ENCODE measurements at places on chromosomes 13 and 19. TPM values are rescaled to one million over a fixed set of nuclear protein-coding genes. Genes with fewer than 3 reads are reported as not detected.

- no peak for DNase-seq
Measured at GRCh38 chr13:110361365-110361911, 54.4 kb downstream of the COL4A2 start.

DNA sequence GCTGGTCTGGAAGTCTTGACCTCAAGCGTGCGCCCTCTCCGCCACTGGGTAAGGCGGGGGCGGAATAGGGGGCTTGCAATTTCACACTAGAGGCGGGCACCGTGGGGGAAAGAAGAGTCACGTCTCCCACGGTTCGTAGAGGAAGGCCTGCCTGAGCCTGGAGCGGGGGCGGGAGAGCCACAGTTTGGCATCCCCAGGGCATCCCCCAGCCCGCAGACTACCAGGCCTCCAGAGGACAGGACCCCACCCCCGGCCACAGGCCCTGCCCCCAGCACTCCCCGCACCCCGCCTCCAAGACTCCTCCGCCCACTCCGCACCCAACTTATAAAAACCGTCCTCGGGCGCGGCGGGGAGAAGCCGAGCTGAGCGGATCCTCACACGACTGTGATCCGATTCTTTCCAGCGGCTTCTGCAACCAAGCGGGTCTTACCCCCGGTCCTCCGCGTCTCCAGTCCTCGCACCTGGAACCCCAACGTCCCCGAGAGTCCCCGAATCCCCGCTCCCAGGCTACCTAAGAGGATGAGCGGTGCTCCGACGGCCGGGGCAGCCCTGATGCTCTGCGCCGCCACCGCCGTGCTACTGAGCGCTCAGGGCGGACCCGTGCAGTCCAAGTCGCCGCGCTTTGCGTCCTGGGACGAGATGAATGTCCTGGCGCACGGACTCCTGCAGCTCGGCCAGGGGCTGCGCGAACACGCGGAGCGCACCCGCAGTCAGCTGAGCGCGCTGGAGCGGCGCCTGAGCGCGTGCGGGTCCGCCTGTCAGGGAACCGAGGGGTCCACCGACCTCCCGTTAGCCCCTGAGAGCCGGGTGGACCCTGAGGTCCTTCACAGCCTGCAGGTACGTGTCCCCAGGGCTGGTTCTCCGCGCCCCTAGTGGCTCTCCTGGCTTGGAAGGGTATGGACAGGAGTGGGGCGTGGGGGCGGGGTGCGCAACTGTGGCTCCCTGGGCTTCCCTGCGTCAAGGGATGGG lies at the start of gene ANGPTL4:
Gene ANGPTL4, plus strand, starts transcription at position 353 of the 969 bp plus-strand sequence. Its CDS starts 167 bp downstream, at position 520.
- peak; percentile 87 for DNase-seq

GRCh38 chr19:38919837-38920601 lies 8.0 kb upstream of the CCER2 start:
- DNase-seq: no peak

DNA sequence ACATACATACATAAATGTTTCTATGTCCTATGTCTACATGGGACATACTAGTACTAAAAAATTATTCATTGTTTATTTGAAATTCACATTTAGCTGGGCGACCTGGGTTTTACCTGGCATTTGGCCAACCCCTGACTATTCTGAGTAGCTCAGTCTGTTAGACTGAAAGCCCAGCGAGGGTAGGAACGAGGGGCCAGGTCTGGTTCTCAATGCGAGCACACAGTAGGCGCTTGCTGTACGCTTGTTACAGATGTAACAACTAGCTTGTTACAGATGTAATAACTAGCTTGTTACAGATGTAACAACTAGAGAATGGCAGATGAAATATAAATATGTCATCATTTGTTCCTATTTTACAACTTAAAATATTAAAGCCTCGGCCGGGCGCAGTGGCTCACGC lies 920 bp upstream of the ANO8 start:
- no peak for DNase-seq

- no peak for DNase-seq
Measured at GRCh38 chr19:40217027-40217810, 965 bp downstream of the TTC9B start.

GRCh38 chr13:46361276-46361934 lies 25.6 kb downstream of the RUBCNL start:
- no peak for DNase-seq

GRCh38 chr19:12754465-12755196 lies 3.0 kb downstream of the BEST2 start:
- no peak for DNase-seq

DNA sequence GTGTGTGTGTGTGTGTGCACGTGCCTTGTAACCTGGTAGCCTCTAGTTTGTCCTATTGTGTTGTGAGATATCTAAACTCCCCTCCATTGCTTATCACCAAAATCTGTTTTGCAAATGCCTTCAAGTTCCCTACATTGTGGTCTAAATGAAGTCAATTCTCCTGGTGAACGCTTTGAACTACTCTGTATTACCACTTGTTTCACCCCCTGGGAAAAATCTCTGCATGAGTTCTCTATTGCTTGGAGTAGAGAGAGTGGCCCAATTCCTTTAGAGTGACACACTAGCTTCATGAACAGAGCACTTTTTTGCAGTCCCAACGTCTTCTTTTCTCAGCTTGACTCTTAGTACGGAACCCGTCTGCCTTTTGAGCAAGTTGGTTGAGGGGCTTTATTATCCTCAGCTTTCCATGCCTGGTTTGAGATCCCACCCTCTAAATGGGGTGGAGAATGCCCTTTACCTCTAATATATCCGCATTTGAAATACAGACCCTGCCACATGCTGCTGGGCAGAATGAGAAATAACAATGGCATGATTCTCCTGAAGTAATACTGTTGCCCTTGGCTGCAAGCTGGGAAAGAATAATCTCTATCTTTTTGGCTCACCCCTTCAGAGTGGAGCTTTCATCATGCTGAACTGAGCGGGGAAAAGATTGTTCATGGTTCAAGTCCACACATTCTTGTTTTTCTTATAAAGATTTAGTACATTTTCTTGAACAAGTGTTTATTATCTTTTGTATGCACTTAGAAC lies 2545.3 kb downstream of the PCDH9 start:
- DNase-seq: no peak

DNA sequence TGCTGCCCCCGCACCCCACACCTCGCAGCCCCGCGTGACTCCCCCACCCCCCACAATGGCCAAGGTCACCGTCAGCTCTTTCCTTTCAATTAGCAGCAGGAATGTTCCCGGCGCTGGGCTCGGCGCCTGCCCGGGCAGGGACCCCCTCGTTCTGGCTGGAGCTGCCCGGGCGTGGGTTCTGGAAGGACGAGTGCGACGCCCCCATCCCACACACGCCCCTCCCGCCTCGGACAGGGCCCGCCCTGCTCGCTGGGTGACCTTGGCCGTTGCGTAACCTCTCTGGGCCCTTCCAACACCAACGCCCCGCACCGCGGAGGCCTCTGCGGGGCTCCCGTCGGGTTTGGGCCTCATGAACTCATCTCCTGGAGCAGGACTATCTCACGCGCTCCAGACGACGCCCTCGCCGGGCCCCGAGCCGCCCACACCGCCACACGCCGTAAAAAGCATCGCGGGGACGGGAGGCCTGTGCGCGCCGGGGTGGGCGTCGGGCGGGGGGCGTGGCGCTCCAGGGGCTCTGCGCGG lies 10.3 kb downstream of the PALM start:
- DNase-seq: peak; percentile 84

- DNase-seq: no peak
Measured at GRCh38 chr13:101514695-101515275, 62.3 kb downstream of the ITGBL1 start.

GRCh38 chr13:48319531-48320398 lies 16.2 kb downstream of the RB1 start:
- no peak for DNase-seq

DNA sequence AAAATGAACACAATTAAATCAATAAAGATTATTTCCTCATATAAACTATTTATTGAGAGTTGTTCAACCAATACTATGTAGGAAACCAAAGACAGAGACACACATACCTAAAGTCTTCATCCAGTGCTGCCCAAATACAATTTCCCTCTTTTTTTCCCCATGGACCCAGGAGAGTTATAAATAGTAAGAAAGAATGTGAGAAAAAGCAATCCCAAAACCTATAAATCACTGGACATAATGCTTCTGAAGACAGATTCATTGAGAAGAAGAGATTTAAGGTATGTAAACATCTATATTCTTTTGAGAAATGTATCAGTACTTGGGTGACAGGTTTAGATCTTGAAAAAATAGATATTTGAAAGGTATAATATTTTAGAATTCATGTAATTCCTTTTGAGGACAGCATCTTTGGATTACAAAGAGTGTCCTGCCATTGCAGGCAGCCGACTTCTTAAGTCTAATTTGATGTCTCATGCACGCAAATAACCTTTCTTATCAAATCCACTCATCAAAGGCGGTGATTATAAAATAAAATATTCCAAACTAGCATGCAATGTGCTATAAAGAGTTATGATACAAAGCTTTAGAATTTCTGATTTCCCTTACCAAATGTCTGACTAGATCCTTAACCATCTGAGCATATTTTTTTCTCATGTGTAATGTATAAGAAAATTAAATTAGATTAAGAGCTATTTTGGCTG lies 739.4 kb downstream of the LIG4 start:
- no peak for DNase-seq

GRCh38 chr19:57587529-57587928 lies 3.6 kb downstream of the ZIK1 start:
- DNase-seq: no peak

- no peak for DNase-seq
Measured at GRCh38 chr13:39577838-39578491, 25.0 kb downstream of the LHFPL6 start.

- DNase-seq: no peak
Measured at GRCh38 chr19:31572976-31573298, 223.7 kb upstream of the TSHZ3 start.

GRCh38 chr19:12938779-12939601 lies 581 bp downstream of the CALR start:
- DNase-seq: no peak

- no peak for DNase-seq
Measured at GRCh38 chr13:65036999-65037398, 2193.1 kb downstream of the PCDH9 start.

GRCh38 chr19:45078390-45079062 lies 534 bp upstream of the GEMIN7 start:
- DNase-seq: no peak

- DNase-seq: no peak
Measured at GRCh38 chr19:23415034-23415433, 19.8 kb upstream of the ZNF91 start.

DNA sequence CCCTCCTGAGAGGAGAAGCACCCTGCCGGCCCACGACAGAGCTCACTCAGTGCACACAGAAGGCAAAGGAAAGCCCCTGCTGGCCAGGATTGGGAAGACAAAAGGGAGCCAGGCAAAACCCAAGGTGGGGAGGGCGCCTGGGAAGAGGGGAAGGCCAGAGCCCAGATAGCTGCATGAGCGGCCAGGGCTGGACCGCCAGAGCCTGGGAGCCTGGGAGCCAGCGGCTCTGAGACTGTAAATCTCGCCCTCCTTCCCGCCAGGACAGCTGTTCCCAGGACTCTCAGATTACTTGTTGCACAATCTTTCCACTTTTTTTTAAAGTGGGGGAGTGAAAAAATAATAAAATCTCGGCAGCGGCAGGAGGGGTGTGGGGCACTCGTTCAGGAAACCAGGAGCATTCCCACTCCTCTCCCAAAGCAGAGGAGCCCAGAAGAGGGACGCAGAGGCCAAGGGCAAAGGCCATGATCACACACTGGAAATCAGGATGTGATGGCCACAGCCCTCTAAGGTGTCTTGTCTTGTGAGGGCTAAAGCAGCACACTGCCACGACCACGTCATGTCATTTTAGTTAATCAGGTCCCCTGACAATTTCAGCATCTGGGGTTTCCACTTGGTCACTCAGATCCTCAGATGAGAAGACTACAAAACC lies 19.6 kb upstream of the EPHX3 start:
- peak; percentile 87 for DNase-seq

DNA sequence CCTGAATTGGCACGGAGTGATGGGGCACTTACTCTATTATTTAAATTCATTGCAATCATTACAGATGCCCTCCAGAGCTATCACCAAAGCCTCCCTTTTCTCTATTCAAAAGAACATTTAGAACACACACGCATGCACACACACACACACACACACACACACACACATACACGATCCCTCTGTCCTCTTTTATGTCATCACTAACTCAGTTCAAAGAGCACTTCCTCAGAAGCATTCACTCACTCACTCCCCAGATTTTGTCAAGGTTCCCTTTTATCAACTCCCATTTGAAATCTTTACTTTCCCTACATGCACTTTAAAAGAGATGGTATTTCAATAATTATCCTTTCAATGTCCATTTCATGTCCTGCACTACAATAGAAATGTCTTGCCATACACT lies 22.4 kb upstream of the IGFL4 start:
- DNase-seq: no peak

DNA sequence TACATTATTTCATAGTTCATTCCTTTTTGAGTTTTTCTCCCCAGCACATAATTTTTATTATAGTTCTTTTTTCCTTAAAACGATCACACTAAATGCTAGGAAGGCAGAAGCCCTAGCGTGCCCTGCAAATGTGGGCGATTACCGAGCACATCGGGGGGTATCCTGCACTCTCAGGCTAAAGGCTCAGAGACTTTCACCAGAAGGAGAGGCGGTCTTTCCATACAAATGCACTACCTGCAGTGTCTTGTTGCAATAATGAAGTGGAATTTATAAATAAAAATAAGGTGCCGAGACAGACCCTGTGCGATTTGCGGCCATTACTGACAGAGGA lies 29.3 kb upstream of the SPACA7 start:
- DNase-seq: no peak

DNA sequence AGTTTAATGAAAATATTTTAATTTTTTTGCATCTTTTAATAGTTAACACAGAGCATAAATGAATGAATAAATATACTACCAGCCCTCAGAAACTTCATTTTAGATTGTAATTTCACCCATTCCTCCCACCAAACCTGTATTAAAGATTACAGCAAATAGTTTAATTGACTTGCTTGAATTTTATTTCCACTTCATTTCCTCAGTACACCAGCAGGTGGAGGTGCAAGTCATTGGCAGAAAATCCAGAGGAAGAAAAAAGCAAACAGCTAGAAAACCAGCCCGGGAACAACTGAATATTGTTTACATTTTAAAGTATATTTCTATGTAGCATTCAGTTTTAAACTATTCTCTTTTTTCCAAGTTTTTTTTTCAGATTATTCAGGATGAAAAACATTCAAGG lies 177.8 kb downstream of the OLFM4 start:
- DNase-seq: no peak

- DNase-seq: no peak
Measured at GRCh38 chr19:16025108-16026101, 50.9 kb upstream of the TPM4 start.

Gene AP2A1
- 74.3 TPM for total RNA-seq

Gene SYMPK
- 60.9 TPM for total RNA-seq

Gene FCHO1
- 6.1 TPM for total RNA-seq

Gene FSD1
- 0.31 TPM for total RNA-seq

Gene PDS5B
- 80.1 TPM for total RNA-seq

Gene SLAIN1
- total RNA-seq: 10.1 TPM

Gene TMEM221
- total RNA-seq: 0.36 TPM

Gene CCNA1
- 0.85 TPM for total RNA-seq

Gene ZNF17
- total RNA-seq: 20.1 TPM

Gene TMEM59L
- total RNA-seq: 1.2 TPM

Gene FCAR
- total RNA-seq: 5.2 TPM

Gene CAPN12
- 5.6 TPM for total RNA-seq

Data from sciatic nerve (tissue), 2 donors.